ENCODE measurements at places on chromosomes 2 and 18.

GRCh38 chr2:15263976-15264685 lies 297.0 kb downstream of the NBAS start:
- no peak for DNase-seq

DNA sequence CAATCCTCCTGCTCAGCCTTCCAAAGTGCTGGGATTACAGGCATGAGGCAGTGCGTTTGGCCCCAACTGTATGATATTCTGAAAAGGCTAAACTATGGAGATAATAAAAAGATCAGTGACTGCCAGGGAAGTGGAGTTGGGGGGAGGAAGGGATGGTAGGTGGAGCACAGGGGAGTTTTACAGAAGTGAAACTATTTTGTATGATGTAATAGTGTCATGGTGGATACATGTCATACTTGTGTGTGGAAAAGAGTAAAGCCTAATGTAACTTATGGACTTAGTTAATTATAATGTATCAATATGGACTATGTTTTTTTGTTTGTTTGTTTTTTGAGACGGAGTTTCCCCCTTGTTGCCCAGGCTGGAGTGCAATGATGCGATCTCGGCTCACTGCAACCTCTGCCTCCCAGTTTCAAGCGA lies 2.9 kb upstream of the GGCX start:
- no peak for DNase-seq

- no peak for DNase-seq
Measured at GRCh38 chr2:218476676-218477075, 57.8 kb downstream of the VIL1 start.

GRCh38 chr18:10242936-10243680 lies 211.3 kb upstream of the APCDD1 start:
- DNase-seq, result no peak

DNA sequence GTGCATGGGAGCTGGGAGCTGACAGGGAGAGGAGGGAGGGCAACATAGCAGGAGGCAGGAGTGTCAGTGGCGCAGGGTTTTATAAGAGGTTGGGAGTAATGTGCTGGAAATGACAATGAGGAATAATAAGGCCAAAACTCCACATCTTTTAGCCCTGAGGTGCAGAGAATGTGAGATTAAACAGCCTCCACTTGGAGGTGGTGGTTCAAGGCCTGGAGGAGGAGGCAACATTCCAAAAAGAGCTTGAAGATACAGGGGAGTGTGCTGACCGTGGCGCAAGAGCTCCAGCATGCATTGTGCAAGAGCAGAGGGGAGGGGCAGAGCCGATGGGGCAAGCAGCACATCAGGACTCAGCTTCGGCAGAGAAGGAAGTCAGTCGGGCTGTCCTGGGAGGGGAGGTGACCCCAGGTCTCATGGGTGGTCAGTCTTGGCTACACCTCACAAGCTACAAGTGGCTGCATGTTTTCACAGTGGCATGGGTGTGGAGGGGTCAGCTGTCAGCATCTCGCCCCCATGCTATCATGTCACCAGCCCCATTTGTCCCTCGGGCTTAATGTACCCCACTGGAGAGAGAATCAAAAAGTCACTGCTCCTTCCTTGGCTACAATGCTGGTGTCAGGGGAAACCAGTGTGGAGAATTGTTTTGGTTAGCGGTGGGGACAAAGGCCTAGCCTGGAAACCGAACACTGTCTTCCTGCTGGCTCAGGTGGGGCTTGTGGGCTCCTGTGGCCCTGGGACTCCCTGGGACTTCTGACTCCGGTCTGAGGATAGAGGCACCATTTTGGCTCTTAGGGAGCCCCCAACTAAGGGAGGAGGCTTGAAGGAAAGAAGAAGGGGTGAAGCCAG lies 208.0 kb downstream of the ZFP36L2 start:
- no peak for DNase-seq

- no peak for DNase-seq
Measured at GRCh38 chr2:188404341-188405004, 112.8 kb downstream of the GULP1 start.

DNA sequence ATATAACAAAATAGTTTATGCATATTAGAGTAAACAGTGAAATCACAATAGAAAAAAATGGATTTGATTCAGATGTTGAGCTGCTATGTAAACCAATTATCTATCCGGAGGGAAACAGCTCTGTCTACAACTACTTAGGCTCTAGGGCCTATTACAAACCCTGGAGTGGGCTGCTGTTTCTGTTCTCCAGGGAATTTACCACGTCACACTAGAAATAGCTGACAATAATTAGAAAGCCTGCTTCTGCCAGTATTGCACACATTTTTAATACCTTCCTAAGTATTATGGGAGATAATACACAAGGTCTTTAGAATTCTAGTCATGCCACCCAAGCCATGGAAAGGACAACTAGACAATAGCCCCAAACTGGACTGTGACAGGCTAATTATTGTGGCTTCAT lies 411.1 kb downstream of the FIGN start:
- DNase-seq, result no peak

DNA sequence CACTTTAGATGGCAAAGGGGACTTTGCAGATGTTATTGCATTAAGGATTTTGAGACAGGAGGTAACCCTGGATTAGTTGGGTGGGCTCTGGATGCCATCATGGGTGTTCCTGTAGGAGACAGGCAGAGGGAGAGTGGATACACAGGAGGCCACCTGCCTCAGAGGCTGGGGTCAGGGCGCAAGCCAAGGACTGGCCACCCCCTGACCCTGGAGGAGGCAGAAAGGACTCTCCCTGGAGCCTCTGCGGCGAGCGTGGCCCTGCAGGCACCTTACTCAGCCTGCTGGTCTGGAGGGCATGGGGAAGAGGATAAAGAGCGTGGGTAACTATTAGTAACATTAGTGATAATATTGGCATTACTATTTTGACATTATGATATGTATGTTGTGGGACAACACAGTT lies 21.6 kb upstream of the OTOS start:
- DNase-seq, result no peak

DNA sequence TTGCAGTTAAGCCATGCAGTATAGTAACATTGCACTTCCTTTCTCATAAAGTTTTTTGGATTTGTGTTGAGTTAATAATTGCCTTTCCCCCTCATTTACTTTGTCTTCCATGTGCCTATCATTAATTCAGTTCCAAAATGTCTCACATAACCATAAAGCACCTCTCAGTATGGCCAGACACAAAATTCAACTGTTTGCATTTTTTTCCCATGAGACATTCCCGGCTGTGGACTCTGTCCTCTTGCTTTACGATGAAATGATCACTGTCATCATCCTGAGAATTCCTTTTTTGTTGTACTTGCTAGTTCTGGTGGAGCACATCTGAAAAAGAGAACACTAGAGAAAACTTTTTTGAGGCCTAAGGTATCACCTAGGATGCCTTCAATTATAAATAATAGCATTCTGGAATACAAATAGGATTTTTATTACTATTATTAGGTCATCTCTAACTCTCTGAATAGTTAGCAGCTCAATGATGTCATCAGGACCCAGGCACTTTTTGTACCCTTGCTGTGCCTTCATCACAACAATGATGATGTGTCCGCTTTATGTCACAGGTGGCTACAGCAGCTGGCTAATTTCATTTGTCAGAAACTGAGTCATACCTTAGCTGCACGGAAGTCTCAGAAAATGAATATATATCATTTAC lies 8.5 kb upstream of the ATP8B1 start:
- DNase-seq, result no peak

- no peak for DNase-seq
Measured at GRCh38 chr2:235416858-235417499, 76.9 kb upstream of the AGAP1 start.

DNA sequence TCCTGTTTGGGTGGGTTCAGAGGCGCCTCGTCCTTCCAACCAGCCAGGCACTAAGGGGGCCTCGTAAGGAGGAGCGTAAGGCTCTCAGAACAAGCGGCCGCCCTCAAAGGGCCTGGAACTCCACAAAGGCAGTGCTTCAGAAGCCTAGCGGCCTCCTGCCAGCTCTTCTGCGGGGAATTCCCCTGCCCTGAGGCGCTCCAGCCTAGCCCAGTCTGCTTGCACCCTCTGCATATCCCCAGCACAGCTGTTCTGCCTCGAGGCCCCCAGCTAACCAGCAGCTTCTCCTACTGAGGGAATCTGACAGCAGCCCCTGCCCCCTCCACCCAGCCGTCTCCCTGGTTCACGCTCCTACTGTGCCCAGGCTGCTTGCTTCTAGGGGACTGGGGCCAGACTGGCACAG lies 265.9 kb downstream of the TFCP2L1 start:
- DNase-seq, result no peak

DNA sequence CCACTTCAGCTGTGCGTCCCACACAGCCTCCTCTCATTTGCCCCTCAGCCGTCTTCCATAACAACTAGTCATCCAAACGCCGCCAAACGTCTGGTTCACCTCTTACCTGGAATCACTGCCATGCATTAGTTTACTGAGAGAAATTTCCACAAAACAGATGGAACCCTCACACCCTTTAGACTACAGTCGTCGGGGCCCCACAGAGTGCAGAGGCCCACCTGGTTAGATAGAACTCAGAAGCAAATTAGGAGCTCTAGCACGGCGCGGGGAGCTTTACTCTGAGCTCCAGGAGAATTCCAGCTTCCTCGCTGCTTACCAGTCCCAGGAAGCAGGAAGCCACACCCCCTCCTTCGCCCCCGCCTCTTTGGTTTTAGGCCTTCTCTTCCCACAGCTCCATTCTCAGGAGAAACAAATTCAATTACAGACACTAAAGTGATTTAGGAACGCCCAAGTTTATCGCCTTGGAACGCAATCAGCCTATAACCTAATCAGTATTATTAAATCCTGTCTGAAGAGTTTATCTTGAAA lies 9.4 kb downstream of the RNU2-63P start:
- DNase-seq, result no peak

- no peak for DNase-seq
Measured at GRCh38 chr2:196318517-196319377, 147.4 kb upstream of the STK17B start.

- DNase-seq, result no peak
Measured at GRCh38 chr2:212921711-212922110, 229.7 kb downstream of the IKZF2 start.

DNA sequence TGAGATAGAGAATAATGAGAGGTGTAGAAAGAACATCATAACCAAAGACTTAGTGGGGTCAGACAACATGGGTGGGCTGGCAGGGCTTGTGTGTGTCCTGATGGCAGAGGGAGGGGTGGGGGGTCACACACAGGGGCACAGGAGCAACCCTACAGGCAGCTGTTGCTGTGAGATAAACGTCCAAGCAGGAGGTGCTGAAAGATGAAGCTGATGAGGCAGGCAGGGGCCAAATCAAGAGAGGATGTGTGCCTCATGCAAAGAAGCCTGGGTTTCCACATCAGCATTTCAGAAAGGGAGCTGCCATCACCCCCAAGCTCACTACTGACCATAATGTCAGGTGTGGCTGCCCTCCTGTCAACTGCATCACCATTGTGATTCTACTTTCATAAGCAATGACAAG lies 16.0 kb upstream of the SKA1 start:
- DNase-seq, result no peak

DNA sequence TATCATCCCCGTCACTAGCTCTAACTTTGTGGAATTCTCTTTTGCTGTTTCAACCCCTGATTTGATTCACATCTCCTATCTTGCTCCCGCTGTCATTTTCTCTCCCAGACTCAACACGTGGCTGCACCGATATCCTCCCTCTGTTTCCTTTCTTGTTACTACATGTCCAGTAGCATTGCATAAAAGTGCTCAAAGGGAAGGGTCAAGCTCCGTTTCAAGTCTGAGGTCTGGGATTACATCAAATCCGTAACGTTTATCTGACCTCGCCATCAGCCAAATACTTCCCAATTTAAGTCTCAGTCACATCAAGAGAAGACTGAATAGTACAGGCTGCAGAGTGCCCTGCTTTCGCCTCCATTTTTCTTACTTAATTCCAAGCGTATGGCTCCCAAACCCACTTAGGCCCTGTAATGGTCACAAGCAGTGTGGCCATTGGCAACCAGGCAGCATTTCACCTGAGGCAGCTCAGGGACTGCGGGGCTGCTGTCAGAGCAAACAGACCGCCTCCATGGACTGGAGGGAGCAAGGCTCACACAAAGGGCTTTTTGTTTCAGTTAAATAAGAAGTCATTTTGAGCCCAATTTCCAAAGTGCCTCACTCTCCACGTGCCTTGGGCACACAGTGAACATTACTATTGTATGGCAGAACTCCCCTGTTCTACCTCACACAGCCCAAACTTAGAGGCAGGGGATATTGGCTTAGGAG lies 217.8 kb downstream of the BCL11A start:
- DNase-seq, result no peak

DNA sequence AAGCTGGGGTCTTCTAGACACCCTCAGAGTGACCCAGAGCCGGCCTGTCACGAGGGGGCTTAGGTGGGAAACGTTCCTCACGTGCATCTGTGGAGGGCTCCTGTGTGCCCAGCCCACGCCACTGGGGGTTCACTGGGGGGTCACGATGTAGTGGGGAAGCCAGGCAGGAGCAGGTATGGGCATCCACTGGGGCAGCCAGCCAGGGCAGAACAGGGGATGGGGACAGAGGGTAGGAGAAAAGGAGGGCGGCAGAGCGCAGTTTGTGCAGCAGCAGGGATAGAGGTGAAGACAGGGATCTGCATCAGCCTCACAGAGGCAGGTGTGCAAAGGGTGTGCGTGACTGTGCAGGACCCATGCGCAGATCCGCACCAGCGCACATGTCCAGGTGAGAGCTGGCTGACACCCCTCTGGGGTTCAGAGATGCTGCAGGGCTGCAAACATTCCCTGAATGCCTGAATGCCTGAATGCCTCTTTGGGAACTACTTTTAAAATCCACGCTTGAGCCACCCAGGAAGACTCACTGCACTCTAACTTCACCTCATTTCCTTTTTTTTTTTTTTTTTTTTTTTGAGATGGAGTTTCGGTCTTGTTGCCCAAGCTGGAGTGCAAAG lies 10.0 kb downstream of the PNKD start:
- DNase-seq, result no peak

DNA sequence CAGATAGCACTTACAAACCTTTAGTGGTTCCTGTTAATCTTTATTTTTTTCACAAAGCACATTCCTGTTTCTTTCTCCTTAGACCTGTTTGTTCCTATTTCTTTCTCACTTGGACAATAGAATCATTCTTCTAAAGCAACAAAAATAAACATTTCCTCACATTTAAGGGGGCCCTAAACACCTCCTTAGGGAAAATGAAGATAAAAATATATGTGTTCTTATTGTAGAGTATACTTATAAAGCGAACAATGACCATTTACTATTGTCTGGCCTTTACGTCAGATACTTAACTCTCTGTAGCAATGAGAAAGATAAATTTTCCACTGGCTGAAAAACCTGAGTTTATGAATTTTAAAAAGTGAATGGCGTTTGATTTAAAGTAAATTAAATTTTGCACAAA lies 234.6 kb downstream of the TCF4 start:
- DNase-seq, result no peak

GRCh38 chr2:145066151-145066661 lies 546.3 kb upstream of the ZEB2 start:
- no peak for DNase-seq

GRCh38 chr2:134370655-134371445 lies 117.0 kb downstream of the MGAT5 start:
- no peak for DNase-seq

DNA sequence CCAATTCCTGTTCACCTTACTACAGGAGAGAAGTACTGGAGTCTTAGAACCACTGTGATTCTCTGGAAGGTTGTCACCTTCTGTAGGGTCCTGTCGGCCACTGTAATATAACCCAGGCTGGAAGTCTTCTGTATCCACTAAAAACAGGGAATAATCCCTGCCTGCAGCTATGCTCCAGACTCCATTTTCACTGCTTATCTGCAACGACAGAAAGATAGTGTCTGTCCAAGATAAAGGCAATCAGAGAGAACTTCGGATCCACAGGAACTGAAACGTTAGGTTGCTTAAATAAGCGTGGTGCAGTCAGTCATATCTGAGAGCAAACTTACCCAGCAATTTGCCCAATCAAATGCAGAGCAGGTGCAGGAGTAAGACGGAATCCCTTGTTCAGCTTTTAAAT lies 34.2 kb downstream of the ALS2 start:
- no peak for DNase-seq

GRCh38 chr18:7757175-7757574 lies 190.1 kb downstream of the PTPRM start:
- DNase-seq, result no peak

Measured in activated CD8-positive, alpha-beta memory T cell treated with anti-CD3 and anti-CD28 coated beads, Interleukin-2, amount 50 U/mL, for 4 hours (primary cell).